Stimulated activated naive CD4-positive, alpha-beta T cell treated with Interleukin-2 at 50 U/mL for 16 hours (primary cell): ENCODE measurements at places on chromosomes 16 and 17.

GRCh38 chr16:20409398-20410120 lies at the start of gene ACSM5:
Gene ACSM5 (plus strand): TSS chr16:20409534. CDS start chr16:20411485, 1,951 bp downstream.
- DNase-seq, result no peak

DNA sequence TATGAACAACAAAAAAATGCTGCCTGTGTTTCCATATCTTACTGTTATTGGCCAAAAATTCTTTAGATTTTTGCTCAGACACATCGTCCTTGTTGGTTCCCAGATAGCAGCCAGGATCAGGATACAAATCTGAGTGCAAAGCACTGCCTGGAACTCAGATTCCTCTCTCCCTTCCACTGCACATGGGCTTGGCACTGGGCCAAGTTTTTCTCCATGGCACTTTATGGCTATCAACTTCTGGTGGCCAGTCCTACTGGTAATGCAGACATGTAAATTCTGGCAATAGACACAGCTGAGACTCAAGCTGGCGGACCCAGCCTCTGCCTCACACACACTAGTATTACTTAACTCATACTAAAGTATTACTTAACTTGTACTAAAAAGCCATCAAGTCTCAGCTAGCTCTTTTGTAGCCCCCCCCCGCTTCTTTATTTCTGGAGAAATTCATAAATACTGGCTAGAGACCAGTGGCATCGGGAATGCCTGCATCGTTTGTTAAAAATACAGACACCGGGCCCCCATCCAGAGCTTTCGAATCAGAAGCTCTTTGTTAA lies 181.2 kb upstream of the COX10 start:
- no peak for DNase-seq

GRCh38 chr17:77796176-77796860 lies 162.2 kb upstream of the TNRC6C start:
- DNase-seq, result no peak

GRCh38 chr16:84136331-84137125 lies 8.4 kb downstream of the HSDL1 start:
- DNase-seq, result no peak
